ENCODE measurements at places on chromosomes 5 and 9. TPM values are rescaled to one million over a fixed set of nuclear protein-coding genes. Genes with fewer than 3 reads are reported as not detected.

DNA sequence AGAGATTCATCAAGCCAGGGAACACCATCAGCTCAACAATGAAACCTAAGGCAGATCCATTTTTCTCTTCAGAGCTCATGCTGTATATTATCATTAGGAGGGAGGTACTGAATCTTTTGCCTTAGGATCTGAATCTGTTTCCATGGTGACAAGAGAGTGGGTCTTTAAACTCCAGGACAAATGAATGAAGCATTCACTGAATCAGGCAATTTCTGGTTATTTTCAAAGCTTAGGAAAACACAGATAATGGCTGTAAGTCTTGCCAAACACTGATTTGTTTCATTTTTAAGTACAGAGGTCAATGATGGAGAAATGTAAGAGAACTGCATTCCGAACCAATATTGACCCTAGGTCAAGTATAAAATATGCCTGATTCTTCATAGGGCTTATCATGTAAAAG, 84.9 kb downstream of the GNA14 start:
- DNase-seq: no peak

DNA sequence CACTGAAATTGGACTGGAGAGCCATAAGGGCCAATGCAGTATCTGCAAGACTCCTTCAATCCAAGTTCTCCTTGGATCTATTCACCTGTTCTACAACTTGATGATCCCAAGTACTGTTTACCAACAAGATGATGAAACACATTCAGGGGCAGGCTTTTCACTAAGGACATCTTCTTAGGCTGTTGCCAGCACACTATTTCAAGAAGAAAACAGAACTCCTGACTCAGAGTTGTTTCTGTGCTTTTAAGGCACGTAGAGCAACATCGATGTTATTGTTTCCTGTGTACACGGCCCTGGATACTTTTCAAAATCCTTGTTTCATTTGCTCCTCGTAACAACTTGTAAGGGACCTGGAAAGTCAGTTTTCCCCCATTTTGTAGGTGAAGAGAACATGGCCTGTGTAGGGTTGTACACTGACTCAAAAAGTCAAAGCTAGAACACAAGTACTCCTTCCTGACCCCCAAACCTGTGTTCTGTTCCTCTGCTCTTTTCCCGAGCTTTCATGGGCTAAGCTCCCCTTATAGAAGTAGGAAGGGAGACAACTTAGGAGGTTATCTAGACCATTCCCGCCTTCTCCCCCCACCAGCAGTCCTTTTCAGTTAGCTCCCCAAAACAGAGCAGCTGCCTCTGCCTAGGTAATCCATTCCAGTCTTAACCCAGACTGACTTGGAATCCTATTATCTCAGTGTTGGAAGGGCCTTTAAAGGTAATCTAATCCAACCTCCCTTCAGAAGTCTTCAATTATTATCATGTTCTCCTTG, 5.2 kb upstream of the MGAT1 start:
- no peak for DNase-seq

GRCh38 chr9:112971415-112971814, 40.6 kb downstream of the ZNF883 start:
- DNase-seq: no peak

DNA sequence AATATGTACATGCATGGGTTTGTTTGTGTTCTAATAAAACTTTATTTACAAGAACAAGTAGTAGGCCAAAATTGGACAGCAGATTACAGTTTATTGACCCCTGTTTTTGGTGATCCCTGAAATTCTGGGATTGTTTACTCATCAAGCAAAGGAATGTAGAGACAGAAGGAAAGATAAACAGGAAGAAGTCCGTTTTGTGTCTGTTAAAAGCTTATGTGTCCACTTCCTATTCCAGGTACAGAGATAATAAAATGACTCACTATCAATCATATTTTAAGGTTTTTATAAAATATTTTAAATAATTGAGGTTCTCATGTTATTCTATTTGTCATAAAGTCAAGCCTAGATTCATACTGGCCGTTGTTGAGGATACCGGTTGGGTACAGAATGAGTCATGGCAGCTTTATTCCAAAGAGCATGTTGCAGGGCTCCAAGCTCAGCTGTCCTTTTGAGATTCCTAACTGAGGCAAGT, 214.9 kb upstream of the DAB2 start:
- DNase-seq: no peak

- no peak for DNase-seq
Observed at GRCh38 chr5:105816961-105817360, 1853.8 kb downstream of the EFNA5 start.

DNA sequence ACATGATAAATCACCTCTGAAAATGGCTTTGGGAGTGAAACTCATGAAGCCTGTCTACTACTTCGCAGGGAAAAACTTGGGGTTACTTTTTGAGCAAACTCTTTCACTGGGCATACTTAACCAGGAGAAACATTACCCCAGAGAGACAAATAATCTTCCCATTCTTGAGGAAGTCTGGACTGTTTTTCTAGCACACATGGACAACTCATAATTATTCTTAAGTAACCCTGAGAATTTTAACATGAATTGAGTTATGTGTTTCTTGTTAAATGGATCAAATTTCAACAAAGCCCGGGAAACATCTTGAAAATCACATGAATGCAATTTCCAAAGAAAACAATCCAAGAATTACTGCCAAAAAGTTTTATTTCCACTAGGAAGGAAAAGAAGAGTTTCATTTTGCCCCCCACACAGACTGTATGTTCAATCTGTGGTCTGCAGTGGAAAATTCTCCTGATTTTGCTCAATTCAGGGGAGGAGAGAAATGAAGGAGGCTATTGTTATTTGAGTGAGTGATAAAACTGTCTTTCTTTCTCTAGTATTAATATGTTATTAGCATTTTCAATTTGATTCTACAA, 564.8 kb upstream of the CLINT1 start:
- DNase-seq: no peak

DNA sequence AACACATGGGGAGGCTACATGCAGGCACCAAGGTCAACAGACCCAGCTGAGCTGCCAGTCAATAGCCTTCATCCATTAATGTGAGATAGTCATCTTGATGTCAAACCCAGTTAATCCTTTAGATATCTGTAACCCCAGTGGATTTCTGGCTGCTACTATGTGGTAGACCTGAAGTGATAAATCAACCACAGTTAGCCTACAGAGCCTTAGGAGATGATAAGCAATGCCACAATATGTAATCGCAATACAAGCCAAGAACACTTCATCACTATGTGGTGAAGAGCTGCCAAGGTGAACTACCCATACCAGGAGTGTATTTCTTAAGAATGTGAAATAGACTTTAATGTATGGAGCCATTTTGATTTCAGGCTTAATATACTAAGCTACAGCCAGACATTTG, 1175.5 kb downstream of the DTWD2 start:
- DNase-seq: no peak

GRCh38 chr5:130109152-130109551, 204.9 kb downstream of the CHSY3 start:
- DNase-seq: peak; percentile 6

FYB1 gene
- 225 TPM for polyA plus RNA-seq

ADRB2 gene
- 0.30 TPM for polyA plus RNA-seq

GARIN3 gene
- polyA plus RNA-seq: not detected

THBS4 gene
- not detected for polyA plus RNA-seq

CDC20B gene
- not detected for polyA plus RNA-seq

STKLD1 gene
- 0.09 TPM for polyA plus RNA-seq

PPIC gene
- polyA plus RNA-seq: not detected

PDZD2 gene
- polyA plus RNA-seq: 0.06 TPM

LCN12 gene
- not detected for polyA plus RNA-seq
